PC-9 (cell line): ENCODE measurements at places on chromosomes 3 and 15. TPM values are rescaled to one million over a fixed set of nuclear protein-coding genes. Genes with fewer than 3 reads are reported as not detected.

- DNase-seq: no peak
These were observed 50.2 kb downstream of the FAM174B start for GRCh38 chr15:92605225-92605944.

GRCh38 chr3:7190095-7190494 lies 329.2 kb downstream of the GRM7 start:
- no peak for DNase-seq

DNA sequence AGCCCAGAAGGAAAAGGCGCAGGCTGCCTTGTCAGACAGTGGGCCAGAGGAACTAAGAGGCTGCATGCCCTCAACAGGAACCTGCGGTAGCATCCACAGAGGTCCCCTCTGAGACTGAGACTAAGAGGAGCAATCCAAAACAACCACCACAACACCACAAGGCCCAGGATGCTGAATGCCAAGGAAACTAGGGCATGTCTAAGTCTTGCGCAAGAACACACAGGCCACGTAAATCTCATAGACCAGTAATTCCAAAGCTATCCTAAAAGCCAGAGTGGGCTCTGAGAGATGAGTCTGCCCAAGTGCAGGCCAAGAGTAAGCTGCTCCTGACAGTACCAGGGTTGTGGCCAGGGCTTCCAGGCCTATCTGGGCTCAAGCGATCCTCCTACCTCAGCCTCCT lies 12.9 kb downstream of the MON1A start:
- DNase-seq: no peak

GRCh38 chr3:59632760-59633573 lies 583.1 kb upstream of the CFAP20DC start:
- DNase-seq: no peak

- DNase-seq: no peak
These were observed 12.3 kb downstream of the THBS1 start for GRCh38 chr15:39593071-39593655.

GRCh38 chr15:32831485-32831884 lies 113.7 kb downstream of the GREM1 start:
- DNase-seq: no peak

DNA sequence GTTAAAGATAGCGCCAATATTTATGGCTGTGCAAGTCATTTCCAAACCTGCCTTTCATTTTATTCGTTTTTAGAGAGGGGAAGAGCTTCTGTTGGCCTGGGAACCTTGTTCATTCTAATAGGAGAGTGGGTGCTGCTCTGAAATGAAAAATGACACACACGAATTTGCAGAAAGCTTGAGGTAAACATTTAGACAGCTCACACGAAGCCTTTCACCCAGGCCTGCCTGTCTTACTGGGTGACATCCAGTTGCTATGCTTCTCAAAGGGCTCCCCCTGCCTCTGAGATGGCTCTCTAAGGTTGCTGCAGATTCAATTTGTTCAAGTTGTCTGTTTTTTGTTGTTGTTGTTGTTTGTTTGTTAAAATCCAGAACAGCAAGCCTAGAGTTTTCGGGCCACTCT lies 18.2 kb downstream of the PEX5L start:
- no peak for DNase-seq

DNA sequence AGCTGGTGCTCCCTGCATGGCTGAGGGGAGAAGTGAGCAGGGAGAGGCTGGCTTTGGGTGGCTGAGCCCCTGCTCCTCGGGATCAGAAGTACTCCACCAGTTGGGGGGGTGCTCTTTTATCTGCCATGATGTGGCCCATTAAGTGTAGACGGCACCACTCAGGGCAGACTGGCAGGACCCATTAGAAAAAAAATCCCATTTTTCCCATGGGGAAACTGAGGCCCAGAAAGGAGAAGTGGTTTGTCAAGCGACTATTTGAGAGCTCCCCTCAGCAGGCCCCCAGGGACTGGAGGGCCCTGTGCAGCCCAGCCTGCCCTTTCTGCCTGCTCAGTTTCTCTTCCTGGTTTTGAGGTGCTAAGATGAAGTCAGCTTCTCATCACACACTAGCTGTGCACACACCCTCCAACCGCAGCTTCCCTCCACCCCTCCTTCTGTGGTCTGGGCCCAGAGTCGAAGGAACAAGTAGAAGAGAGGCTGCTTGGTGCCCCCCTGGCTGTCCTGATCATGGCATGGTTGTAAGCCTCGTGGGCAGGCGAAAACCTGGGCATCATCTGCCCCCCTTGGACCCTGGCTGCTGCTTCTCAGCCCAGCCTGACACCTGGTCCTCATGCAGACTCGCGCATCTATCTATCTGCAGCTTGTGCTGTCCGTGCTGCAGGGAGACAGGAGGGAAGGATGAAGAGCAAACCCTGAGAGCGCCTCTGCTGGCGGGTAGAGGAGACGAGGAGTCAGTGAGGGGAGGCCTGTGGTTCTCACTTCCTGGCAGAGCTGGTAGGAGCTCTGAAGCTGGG lies 5.6 kb downstream of the CSK start:
- DNase-seq: no peak

- no peak for DNase-seq
These were observed 89.4 kb downstream of the RFTN1 start for GRCh38 chr3:16423947-16424673.

DNA sequence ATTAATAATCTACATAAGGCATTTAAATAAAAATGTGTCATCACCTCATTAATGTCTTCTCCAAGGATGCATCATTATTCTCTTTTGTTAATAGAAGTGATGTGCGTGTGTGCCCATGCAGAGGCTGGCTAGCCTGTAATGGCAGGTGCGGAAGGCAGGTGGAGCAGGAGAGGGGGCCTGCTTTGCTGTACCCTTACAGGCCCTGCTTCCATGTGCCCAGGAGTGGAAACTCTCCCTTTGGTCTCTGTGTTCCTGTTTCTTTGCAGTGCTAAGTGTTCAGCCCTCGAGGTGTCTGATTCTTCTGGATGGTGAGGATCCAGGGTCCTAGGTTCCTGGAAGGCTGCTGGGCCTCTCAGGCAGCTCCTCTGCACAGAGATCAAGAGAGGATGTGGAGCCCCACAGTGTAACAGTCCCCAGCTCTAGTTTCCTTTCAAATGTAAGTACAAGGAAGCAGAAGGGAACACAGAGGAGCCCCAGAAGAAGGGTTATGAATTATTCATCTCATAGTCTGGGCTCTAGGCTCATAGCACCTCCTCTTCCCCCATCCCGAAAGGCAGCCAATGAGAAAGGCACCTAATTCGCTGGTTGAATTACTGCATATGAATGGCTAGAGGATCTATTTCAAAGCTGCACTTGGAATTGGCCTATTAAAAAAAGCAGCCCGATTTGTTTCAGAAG lies 39.2 kb upstream of the AGBL1 start:
- DNase-seq: no peak

DNA sequence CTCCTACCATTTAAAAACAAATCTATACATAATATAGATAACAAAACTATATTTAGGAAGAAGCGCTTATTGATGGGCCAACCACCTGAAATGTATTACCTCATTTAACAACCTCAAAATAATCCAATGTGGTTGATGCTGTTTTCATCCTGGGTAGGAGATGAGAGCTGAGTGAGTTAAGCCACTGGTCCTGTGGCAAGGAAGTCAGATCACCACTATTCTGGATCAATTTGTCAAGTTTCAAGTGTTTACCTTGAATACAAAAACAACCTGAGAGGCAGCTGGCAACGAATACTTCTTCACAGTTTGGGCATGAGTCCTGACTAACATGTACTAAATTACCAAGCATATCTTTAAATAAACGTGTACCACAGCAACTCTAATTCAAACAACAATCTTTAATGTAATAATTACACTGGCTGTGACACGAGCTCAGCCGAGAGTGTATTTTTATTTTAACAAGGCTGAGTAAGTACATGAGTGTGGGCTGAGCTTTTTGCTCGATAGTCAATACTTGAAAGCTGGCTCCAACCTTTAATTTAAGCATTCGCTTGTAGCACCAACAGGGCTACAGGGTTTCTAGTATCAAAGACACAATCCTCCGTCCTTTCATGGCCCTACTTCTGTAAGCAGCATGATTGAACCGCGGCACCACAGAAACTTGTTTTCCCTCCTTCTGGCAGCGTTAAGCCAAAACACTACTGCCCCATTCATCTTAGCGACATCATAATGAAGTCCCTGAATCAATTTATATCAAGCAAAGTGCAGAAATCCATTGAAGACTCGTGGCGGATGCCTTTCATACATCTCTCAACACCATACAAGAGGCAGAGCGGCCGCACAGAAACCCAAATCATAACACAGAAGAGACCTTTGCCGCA lies 93.8 kb upstream of the ICE2 start:
- no peak for DNase-seq

GRCh38 chr3:3851621-3852323 lies 52.5 kb downstream of the LRRN1 start:
- no peak for DNase-seq

DNA sequence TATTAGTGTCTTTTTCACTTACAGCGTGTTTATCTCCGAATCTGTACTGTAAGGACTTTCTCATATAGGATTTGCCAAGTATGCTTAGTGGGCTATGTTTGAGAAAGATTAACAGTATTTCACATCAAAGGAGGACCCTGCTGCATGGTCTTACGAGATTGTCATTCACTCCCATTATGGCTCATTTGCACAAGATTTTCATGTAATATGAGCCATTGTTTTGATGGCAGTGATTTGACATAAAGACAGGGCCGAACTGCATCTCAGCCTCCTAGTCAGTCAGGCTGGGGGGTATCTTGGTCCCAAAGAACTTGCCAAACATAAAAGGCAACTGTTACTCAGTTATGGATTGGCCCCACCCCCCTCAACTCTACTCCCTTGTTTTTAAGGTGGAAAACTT lies 205.9 kb downstream of the ZIC1 start:
- no peak for DNase-seq

- no peak for DNase-seq
These were observed 12.1 kb upstream of the WDR5B start for GRCh38 chr3:122427857-122428471.

DNA sequence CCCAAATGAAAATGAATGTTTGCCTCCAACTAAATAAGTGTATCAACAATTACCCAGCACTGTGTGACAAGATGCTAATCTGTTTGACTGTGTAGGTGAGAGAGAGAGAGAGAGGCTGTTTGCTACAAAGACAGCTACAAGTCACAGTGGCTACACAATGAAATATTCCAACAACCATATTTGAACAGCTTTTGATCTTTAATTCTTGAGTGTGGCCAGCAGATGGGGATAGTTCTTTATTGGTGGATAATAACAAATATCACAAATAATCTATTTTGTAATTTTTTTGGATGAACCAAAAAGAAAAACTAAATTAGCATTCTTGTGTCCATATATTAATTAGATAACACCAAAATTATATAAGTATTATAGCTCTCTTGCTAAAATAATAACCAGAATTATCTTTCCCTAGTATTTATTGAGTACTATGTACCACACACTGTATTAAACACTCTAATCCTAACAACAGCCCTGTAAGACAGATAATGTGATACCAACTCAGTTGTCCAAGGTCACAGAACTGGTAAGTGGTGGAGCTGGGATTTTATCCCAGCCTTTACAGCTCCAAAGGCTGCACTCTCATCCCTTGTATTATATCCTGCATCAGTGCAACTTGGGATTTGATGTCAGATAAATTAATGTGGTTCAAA lies 61.9 kb upstream of the C3orf80 start:
- no peak for DNase-seq

- DNase-seq: no peak
These were observed 6.7 kb downstream of the CGNL1 start for GRCh38 chr15:57382969-57383368.

DNA sequence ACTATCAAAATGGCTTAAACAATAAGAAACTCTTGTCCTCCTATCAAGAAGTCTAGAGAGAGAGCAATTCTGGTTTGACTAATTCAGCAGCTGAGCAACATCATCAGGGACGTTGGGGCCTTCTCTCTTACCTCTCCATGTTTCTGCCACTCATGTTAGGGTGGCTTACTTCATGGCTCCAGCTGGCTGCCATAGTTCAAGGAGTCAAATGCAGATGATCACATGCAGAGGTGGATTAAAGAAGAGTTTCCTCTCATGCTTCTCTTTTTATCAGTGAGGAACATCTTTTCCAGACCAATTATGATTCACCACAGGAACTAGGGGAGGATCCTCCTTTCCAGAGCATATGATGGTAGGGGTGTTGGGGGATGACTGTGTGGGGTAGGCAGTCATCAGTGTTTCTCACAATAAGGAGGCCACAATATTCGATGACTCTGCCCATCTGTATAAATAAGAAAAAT lies 45.5 kb downstream of the NEK11 start:
- no peak for DNase-seq

DNA sequence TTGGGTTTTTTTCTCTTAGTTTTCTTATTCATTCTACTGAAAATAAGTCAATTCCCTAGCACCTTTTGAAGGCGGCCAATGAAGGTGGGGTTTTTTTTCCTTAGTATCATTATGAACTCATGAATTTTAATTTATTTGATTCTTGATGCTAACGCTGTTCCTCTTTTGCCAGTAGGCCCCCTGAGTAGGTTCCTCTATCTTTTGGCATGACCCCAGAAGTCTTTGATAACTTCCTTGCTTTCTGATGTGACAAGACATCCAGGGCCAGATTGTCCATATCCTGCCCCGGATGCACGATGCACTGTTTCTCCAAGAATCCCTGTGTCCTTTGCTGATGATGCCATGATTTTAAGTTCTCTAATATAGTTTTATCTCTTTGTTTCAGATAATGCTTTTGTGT lies 20.6 kb downstream of the LRRK1 start:
- no peak for DNase-seq

DNA sequence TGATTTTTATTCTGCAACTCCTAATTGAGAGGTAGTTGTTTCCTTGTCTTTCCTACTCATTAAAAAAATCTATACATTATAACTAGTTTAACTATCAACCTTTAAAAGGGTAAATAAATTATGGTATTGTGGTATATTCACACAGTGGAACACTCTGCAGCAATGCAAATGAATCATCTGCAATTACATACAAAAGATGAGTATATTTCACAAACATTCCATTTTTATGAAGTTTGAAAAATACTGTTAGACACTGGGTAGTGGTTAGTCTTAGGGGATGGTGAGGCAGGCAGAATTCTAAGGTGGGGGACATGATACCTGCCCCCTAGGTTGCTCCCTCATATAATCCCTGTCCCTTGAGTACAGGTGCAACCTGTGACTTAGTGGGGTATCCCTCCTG lies 44.0 kb upstream of the MAGI1 start:
- DNase-seq: no peak

DNA sequence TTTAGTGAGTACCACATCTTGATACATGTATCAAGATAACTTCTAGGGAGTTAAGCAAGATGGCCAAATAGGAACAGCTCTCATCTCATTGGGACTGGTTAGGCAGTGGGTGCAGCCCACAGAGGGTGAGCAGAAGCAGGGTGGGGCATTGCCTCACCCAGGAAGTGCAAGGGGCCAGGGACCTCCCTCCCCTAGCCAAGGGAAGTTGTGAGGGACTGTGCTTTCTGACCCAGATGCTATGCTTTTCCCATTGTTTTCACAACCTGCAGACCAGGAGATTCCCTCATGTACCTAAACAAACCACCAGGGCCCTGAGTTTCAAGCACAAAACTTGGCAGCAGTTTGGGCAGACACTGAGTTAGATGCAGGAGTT lies 665.0 kb upstream of the CBLB start:
- DNase-seq: no peak

GRCh38 chr3:156010829-156011228 lies 109.5 kb upstream of the KCNAB1 start:
- peak; percentile 25 for DNase-seq

LDHAL6B gene
- not detected in 2 replicates for total RNA-seq

AADACL2 gene
- total RNA-seq: not detected in 2 replicates

ISLR gene
- not detected in 2 replicates for total RNA-seq

PIERCE2 gene
- total RNA-seq: 1.2 and 2.1 TPM in 2 replicates

KIF9 gene
- total RNA-seq: 18.4 and 21.4 TPM in 2 replicates

BTBD1 gene
- total RNA-seq: 24.7 and 28.2 TPM in 2 replicates

FSIP1 gene
- total RNA-seq: 0.63 and 1.2 TPM in 2 replicates

MUC13 gene
- total RNA-seq: not detected in 2 replicates

CELSR3 gene
- 9.9 and 11.6 TPM in 2 replicates for total RNA-seq

FRMD4B gene
- 7.6 and 10.2 TPM in 2 replicates for total RNA-seq

NTRK3 gene
- not detected in 2 replicates for total RNA-seq
